ENCODE measurements at places on chromosomes 7 and 10.
A peak's percentile ranks its signal among the peaks of the same experiment; 100 is the strongest.

DNA sequence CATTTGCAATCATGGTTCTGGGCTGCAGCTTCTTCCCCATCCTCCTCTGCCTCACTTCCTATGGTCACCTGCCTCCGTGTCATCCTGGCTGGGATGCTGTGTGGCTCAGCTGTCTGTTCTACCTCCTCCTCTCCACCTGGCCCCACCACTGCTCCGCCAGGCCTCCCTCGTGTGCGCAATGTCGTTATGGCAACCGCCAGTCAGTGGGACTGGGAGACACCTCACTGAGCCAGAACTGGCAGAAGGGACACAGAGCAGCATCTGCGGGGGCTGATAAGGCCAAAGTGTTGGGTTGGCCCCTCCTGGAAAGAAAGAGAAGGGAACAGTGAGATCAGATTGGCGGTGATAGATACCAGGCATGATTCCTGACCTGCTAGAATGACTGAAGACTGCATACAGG is 527.5 kb downstream of the INHBA start:
- DNase-seq, result no peak

DNA sequence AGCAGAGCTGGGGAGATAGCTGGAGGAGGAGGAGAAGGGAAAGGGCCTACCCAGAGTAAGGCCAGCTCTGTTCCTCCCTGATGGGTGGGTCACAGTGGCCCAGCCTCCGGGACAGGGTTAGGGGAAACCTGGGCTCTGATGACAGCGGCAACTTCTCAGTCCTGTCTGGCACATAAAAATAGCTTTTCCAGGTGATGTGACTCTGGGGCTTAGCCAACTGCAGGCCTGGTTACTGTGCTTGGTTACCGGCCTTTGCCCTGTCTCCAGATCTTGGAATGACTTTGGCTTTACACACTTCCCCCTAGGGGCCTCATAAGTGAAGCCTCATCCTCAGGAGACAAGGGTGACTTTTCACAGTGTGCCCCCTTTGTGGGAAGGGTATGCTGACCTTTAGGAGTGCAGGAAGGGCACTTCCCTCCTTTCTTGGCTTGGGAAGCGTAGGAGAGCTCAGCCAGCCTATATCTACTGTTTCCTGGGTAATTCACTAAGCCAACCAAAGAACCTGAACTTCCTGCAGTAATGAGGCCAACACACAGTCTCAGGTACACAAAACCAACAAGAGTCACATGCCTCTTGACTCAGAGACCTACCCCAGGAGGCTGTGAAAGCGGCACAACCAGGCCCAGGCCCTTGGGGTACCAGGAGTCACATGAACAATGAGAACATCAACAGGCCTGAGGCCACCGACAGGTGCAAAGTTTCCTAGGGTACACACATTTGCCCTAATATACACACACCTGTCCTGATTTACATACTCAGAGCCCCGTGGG is 11.7 kb upstream of the HILPDA start:
- DNase-seq, result no peak

- no peak for DNase-seq
Measured at GRCh38 chr7:918118-918425, 36.4 kb downstream of the ADAP1 start.

DNA sequence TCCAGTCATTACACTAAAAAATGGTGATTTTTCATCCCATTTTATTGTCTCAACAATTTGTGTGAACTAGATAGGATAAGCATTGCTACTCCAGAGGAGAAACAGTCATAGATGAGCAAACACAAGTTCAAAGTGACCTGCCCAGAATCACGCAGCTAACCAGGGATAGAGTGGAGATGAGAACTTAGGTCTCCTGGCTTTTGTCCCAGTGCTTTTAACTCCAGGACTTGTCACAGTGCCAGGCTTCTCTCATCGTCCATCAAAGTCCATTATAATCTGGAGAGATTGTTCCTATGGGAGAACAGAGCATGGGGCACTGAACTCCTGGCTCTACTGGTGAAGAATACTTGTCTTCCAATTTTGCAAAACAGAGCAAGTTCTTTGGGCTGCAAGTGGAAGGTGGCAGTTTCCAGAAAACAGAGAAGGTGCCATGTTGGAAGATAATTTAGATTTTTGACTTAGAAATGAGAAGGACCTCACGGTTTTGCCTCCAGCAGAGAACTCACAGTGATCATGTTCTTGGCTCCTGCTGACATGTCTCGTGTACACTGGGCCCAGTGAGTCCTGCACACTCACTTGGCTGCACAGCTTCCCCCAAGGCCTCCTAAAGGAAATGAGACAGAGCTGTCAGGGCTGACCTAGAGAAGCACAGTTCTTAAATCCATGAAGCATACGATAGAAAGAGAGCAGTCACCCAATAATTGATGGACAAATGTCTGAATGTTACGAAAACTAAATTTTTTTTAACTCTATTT is 322.9 kb upstream of the NRP1 start:
- no peak for DNase-seq

- DNase-seq, result no peak
Measured at GRCh38 chr7:88071994-88072714, 138.1 kb downstream of the ADAM22 start.

GRCh38 chr7:45623157-45623556 is 49.0 kb downstream of the ADCY1 start:
- DNase-seq, result no peak

DNA sequence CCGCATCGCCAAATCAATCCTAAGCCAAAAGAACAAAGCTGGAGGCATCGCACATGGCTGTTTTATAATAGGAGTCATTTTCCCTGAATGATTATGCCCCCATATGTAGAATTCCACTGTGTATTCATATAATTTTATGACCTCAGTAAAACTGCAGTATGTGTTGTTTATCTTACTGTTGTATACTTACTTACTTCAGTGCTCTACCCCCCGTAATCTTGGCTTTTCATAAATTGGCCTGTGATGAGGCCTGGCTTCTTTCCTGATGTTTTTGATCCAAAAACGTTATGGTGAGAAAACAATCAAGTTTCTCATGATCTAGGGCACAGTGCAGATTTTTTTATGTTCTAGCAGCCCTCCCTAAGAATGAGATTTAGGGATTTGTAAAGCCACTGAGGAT is 306.4 kb upstream of the FZD1 start:
- DNase-seq, result no peak

GRCh38 chr7:116218051-116218645 is 7.8 kb downstream of the TES start:
- no peak for DNase-seq

GRCh38 chr7:158295966-158296797 is 291.4 kb downstream of the PTPRN2 start:
- DNase-seq, result no peak

DNA sequence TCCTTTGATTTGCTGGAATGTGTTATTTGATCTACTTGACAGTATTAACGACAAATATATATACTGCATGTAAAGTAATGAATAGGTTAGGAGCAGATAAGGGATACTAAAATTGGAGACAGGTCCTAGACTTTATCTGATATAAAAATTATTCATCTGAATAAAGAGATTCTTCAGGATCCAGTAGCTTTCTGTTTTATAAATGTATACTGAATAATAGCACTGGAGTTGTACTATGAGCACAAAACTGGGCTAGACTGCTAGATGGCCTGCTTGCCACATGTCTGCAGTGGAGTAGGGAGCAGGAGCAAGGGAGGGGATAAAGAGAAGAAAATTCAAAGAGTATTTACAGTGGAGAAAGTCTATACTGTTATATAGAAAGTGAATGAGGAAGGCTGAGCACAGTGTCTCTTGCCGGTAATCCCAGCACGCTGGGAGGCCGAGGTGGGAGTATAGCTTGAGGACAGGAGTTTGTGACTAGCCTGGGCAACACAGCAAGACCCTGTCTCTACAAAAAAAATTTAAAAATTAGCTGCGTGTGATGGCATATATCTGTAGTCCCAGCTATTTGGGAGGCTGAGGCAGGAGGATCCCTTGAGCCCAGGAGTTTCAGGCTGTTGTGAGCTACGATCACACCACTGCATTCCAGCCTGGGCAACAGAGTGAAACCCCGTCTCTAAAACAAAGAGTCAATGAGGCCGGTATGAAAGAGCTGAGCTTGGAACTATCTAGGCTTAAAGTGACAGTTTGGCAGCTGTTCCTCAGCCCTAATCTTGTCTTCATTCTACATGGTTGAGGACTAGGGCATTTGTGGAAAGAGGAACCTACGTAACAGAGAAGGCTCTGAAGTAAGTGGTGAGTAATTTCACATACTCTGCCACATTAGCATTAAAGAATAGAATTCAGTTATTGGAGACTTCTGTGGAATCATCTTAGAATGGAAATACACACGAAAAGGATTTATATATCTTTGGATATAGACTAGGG is 41.8 kb downstream of the CD36 start:
- DNase-seq, result no peak

DNA sequence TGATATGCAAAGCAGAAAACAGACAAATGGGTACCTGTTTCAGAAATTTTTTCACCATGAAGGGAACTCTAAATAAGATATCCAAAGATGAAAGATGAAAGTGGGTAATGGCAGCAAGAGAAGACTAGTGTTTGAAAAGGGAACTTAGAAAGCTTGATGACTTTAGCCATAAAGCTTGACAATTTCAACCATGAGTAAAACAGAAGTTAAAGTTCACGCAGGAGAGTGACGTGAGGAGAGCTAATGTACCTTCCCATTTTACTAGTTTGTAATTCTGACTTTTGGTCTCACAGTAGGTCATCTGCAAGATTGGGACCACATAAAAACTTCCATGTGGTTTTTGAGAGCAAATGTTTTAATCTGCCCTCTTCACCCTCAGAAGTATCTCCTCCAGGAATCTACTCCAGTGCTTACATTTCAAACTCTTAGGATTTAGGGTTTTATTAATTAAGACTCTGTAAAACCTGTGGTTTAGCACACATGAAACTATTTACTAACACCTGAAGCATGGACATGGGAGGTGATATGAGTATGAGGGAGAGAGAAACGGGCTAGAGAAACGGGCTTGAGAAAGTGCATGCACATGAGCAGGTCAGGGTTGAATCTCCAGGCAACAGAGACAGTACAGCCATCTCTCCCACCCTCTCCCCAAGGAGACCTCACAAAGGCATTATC is 24.4 kb upstream of the GIMAP2 start:
- no peak for DNase-seq

- DNase-seq, result no peak
Measured at GRCh38 chr7:29278337-29279069, 83.9 kb downstream of the CHN2 start.

GRCh38 chr7:71254751-71255150 is 122.8 kb downstream of the GALNT17 start:
- DNase-seq, result no peak

GRCh38 chr7:103893350-103893749 is 96.1 kb downstream of the RELN start:
- peak; percentile 19 for DNase-seq

- no peak for DNase-seq
Measured at GRCh38 chr7:21923658-21924057, 22.0 kb downstream of the CDCA7L start.

DNA sequence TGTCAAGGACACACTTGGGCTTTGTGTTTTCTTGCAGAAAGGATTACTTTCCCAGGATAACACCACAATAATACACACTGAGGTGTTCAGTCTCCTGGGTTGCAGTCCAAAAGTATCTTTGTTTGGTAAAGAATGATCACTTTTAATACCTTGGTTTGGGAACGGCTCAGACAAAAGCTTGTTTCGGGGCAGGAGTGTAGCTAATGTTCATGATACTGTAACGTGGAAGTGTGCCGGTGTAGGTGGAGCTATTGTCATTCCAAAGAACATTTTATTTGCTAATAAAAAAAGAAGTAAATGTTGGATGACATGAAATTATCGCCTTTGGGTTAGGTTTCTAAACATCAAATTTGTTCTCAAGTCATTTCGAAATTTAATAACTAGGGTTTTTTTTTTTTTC is 1.2 kb downstream of the EIF4H start:
- no peak for DNase-seq
